Effector memory CD8-positive, alpha-beta T cell (primary cell): ENCODE measurements at places on chromosomes 11 and 22.
A peak's percentile ranks its signal among the peaks of the same experiment; 100 is the strongest.

- DNase-seq, result no peak
Measured at GRCh38 chr22:34333285-34333684, 413.0 kb upstream of the LARGE1 start.

DNA sequence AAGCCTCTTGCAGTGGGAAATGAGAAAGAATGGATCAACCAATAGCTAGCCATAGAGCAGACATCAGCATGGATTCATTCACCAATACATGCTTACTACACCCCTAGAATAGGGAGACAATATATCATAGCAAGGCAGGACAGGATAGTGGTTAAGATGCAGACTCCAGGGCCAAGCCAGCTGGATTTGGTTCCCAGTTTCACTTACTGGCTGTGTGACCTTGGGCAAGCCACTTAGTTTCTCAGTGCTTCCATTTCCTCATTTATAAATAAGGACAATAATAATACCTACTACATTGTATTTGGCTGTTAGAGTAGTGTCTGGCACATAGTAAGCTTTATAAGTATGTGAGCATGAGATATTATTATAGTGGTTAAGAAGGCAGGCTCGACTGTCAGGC is 7.1 kb downstream of the DCHS1 start:
- no peak for DNase-seq

- no peak for DNase-seq
Measured at GRCh38 chr22:30167734-30168133, 78.8 kb downstream of the LIF start.

DNA sequence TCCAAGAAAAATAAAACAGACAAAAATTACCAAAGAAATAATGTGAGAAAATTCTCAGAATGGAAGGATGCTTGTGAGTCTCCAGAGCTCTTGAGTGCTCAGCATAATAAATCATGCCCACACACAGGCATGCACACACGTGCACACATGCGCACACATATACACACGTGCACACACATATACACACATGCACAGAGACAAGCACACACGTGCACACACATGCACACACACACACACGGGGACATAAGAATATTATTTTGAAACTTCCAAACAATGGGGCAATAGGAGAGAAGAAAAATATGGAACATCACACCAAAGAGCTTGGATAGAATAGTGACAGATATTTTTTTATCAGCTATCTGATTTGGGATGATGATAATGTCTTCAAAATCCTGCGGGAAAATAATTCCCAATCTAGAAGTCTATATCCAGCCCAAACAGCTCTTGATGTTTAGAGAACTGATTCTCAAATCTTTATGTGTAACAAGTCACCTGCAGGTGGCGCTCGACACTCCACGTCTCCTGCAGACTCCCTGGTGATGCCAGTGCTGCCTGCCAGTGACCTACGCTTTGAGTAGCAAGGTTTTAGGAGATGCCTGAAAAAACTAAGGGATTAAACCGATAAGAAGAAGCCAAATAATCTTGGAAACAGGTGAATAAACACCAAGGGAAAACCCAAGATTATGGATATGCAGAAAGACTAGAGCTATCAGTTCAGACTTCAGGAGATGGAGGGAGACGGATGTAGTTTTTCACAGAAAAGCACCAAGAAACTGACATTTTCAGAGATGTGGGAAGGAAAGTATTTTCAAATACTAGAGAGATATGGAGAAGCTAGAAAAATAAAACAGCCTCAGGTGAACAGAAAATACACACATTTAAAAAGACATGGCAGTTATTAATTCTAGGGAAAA is 743.6 kb downstream of the ETS1 start:
- DNase-seq, result peak; percentile 24

DNA sequence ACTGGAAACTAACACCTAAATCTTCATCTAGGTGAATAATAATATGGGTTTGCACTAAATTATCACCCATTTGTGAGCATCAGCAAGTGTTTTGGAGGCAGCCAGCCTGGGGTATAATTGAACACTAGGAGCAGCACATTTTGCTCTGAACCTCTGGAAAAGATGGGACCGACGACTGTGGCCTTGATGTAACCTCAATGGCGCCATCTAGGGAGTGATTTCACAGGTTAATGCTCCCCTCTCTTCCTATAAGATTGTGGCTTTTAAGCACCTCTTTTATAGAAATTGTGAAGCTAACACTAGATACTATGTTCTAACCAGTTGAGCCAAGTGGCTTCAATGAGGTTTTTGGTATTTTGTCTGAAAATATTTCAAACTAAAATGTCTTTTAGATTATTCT is 203.7 kb downstream of the NELL1 start:
- no peak for DNase-seq

GRCh38 chr22:33674357-33674756 is 245.9 kb downstream of the LARGE1 start:
- no peak for DNase-seq

DNA sequence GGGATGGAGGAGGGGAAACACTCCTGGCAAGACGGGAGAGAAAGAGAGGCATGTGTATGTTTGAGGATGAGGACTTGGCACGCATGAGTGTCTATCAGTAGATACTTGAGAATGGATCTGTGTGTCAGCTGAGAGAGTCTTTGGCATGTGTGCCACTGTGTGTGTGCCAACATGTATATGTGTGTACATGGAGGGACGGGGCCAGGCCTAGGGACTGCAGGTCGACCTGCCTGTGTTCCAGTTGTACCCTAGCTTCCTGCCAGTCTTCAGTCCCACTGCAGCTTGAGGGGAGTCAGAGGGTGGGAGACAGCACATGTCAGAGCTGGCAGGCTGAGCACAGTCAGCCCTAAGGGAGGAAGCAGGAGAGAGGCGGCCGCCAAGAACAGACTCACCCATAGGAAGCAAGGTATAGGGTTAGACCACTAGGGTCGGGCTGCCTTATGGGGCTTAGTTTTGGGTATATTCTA is 5.6 kb downstream of the CLCF1 start:
- DNase-seq, result no peak

DNA sequence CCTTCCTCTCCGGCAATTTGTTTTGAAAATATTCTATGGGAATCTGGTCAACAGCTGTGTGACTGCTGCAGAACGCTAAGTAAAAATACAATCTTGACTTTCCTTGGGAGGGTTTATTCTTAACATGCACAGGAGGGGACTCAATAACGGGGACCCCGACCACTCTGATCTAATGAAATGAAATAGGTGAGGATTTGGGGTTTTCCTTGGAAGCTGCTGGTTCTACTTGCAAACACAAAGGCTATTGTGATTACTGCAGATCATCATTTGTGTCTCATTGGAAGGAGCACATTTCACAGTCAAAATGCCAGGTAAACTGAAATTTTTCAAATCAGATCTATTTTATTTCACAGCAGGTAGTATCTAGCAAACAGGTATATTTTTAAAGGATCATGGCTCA is 366.1 kb downstream of the SHANK2 start:
- DNase-seq, result no peak

DNA sequence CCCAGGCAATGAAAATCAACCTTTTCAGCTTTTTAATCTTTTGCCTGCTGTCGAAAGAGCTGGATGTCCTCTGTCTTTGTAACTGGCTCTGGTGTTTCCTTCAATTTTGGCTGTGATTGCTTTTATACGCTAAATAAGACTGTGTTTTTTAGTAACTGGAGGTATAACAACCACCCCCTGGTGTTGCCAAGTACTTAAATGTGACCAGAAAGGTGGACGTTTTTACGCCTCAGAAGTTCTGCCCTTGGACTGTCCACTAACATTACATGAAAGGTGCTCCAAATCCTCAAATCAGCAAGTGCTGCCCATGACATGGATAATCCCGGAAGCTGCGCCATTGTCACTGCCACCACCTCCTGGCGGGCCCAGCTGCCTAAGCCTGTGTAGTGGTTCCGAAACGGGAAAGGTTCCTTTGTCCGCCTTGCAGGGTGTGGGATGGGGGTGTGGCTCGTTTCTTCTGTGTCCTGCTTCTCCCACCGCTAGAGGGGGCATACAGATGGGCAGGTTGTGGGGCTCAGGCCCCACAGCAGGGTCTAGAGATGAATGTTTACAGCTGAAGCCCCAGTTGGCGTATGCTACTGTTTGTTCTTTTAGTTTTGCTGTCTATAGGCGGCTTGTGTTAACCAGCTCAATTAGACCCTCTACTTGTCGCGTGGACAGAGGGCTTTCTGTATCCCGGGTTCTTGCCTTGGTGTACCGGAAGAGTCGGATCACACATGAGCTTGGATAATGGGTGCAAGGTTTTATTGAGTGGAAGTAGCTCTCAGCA is 82.2 kb upstream of the SEPTIN5 start:
- no peak for DNase-seq

DNA sequence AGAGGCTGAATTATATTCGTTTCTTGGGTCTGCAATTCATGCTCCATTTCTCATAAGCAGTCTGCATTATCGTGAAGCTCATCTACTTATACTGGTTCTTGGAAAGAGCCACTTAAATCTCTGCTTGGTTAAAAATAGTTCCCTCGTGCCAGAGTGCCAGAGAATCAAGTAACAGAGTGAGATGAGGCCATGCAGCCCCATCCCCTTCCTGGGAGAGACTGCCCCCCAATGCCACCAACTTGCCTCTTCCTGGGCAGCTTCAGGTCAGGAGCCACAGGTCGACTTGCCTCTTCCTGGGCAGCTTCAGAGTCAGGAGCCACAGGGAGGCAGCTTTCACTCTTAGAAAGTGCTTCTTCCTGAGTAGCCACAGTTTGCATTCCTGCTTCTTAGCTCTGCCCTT is 223.9 kb upstream of the ZBED5 start:
- DNase-seq, result no peak
